ENCODE measurements at places on chromosomes 2 and 18.

DNA sequence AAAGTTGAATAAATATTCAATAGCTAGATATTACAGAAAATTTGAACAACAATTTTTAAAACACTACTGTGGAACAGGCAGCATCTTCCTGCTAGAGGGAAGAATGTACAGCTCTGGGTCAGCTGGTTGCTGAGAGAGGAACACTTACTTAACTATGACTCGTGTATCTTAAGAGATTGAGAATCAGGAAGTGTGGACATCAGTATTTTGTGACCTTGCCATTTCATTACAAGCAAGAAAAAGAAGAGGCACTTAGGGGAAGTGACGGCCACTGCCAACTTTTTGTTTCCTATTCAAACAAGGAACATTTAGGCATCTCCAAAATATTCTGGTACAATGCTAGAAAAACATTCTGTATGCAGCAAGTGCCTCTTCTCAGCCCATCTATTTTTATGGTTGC, 45.9 kb downstream of the ITPRID2 start:
- DNase-seq: no peak

- DNase-seq: peak; percentile 86
Measured at GRCh38 chr2:136118819-136119716, 1.1 kb upstream of the CXCR4 start.

DNA sequence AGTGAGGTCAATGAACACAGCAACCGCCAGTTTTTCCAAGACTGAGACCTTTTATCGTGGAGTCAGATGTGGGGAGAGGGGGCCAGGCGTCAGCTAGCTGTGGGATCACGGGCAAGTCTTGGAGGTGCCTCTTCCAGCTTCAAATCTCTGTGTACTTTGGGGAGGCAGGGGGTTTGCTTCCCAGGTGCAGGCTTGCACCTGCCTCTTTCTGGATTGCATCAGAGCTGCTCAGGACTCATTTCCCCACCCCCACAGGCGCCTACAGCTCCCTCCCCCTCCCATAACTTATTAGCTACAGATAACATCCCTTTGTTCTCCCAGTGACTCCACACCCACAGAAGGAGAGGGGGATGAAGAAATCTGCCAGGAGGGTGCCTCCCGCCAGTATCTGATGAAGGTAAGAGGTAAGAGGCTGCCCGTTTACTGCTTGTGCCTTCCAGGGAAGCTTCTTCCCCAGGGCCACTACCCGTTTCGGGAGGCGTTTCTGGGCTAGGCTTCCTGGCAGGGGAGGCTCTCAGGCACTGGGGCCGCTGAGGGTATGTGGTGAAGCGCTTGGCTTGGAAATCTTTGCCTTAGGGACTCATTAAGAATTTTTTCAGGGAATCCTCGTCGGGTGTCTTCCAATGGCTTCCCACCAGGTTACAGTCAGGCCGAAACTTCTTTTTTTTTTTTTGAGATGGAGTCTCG, 18.8 kb upstream of the MRPL33 start:
- no peak for DNase-seq

DNA sequence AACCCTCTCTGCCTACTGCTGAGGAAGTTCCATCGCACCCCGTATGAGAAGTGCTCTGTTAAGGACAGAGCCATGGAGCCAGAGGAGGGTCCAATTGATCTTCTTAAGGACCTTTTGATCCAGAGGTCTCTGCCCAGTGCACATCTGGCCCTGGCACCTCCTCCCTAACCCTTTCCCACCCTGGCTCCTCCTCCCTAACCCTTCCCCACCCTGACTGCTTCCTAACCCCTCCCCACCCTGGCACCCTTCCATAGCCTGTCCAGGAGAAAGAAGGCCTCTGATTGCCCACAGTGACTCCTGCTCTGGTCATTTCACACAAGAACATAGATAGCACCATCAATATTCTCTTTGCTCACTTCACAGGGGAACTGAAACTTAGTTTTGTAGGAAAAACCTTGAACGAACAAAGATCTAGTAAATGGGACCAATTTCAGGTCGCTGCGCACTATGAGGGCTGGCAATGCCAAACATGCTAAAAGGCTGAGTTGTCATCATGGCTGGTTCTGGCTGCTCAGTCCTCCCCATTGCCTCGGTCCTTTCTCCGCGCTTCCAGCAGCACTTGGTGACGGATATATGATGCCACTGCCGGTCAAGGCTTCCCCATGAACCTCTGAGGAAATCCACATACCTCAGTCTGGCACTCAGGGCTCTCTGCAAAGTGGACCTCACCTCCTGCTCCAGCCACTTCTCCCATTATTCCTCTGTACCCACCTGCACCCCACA, 49.2 kb downstream of the PKDCC start:
- DNase-seq: no peak

- DNase-seq: no peak
Measured at GRCh38 chr2:44324971-44325426, 36.3 kb downstream of the PREPL start.

DNA sequence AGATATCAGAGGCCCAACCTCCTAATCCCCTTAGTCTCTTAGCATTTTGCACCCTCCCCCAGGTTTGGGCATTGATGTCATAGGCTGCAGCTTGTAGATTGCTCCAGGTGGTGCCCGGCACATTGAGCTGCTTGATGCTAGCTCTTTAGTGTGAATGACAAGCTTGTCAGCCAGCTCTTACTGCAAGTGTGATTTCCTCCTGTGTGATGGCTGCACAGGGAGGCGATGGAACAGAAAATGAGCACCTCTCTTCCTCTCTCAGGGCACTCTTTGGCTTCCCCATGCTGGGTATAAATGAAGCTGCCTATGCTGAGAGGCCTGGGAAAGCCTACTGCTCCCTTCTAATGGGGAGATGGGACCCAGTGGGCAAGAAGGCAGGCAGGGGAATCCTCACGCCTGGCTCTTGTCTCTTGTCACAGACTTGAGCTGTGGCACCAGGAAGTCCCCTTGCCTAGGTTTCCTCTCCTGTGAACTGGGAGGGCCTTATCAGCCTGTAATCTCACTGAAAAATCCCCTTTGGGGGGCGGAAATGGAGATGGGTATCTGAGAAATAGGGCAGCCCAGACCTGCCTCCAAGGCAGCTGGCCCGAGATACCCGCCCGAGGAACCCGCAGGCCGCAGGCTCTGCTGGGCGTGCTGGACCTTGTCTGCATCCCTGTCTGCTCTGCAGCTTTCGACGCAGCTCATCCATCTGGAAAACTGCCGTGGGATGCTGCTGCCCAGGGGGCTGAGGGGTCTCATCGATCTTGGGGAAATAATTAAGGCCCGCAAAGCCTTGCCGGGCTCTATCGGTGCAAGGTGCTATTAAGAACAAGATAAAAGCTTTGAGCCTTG, 163.5 kb upstream of the CXCR4 start:
- peak; percentile 18 for DNase-seq

GRCh38 chr2:162261032-162261945, 18.0 kb upstream of the FAP start:
- no peak for DNase-seq

GRCh38 chr2:54100772-54101171, 14.6 kb upstream of the ACYP2 start:
- no peak for DNase-seq

DNA sequence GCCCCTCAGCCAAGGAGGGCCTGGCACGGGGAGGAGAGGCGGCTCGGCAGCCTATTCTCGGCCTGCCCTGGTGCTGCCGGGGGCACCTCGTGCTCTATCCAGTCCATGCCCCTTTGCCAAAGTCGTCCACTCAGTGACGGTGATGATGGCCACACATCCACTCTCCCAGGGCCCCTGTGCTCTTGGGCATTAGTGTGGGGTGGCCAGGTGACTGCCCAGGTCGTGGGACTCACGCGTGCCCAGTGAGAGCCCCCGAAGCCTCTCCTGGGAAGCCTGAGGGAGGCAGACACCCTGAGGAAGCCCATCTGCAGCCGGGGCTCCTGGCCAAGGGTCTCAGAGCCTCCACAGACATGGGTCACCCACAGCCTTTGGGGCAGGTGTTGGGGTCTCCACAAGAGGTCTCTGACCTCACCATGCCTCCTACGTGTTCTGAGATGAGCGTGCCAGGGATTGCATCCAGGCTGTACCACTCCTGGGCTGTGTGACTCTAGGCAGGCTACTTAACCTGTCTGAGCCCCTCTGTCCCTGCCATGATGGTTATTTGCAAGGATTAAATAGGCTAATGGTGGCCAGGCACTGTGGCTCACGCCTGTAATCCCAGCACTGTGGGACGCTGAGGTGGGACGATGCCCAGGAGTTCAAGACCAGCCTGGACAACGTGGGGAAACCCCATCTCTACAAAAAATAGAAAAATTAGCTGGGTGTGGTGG, 12.9 kb downstream of the RAMP1 start:
- DNase-seq: no peak

DNA sequence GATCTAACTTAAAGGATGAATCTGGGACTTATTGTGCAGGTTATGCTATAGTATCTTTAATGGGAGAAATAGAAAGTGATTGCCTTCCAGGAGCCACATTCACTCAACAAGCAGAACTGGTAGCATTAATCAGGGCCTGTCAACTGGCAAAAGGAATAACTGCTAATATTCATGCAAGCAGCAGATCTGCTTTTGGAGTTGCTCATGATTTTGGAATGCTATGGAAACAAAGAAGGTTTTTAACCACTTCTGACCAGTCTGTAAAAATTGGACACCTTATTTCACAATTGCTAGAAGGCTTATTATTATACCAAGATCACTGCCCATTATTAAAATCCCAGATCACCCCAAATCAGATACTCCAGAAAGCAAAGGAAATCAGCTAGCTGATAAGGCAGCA, 200.4 kb downstream of the MREG start:
- no peak for DNase-seq

- no peak for DNase-seq
Measured at GRCh38 chr2:121257480-121257840, 27.5 kb downstream of the TFCP2L1 start.

GRCh38 chr2:235220331-235220730, 268.5 kb downstream of the SH3BP4 start:
- DNase-seq: no peak

DNA sequence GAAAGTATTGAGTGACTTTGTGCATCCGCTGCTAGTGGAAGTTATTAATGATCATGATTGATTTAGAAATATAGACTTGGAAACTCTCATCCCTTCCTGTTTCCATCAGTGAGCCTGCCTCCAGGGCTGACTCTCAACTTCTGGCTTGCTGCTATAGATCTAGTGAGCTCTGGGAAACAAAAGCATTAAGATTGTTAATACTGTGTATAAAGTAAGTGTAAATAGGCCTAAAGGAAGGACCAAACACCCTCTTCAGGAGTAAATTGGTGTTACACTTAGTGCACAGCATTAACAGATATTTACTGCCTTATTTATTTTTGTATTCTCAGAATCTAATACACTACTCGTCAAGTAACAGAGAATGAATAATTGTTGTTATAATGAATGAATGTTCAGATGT, 285.6 kb downstream of the THSD7B start:
- no peak for DNase-seq

- no peak for DNase-seq
Measured at GRCh38 chr2:66515743-66516142, 80.8 kb downstream of the MEIS1 start.

GRCh38 chr2:126299469-126299976, 356.4 kb upstream of the GYPC start:
- no peak for DNase-seq

GRCh38 chr18:49690312-49690711, 123.0 kb downstream of the ACAA2 start:
- DNase-seq: no peak

- DNase-seq: no peak
Measured at GRCh38 chr18:59109375-59109774, 30.3 kb upstream of the SEC11C start.

DNA sequence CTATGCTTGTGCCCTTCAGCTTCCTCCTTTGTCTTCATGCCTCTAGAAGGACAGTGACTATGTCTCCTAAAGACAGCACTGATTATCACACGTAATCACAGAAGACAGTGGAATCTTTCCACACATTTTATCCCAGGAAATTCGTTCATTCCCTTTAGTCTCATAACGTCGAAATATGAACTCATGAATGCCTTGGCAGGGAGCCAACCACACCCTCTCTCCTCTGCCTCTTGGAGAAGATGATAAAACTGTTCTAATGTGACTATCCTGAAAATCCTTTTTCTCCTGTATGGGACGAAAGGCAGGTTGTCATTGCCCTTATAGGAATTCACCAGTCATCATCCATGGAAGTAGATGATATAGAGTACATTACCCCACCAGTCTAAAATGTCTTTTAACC, 726.6 kb upstream of the FANCL start:
- DNase-seq: no peak

Measured in stimulated activated CD8-positive, alpha-beta memory T cell treated with anti-CD3 and anti-CD28 coated beads, Interleukin-4, amount 100 ng/mL, for 1 hour (primary cell).